ENCODE measurements at places on chromosomes 6 and 20.

DNA sequence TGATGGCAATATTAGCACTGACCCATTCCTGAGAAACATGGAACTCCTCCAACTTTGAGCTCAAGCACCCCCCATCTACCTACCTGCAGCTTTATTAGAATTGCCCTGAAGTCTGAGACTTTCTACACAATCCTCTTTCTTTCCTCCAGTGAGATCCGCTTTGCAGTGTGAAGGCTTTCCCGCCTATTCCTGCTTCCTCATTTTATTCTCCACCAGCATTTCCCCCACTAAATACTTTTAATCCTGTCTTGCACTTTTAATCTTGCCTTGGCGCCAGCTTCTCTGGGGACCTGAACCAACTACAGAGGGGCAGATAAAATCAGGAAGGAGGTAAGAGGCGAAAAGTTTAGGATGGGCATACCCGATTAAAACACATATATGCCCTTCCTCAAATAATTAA is 178.1 kb upstream of the PRDM1 start:
- no peak for DNase-seq

- no peak for DNase-seq
Measured at GRCh38 chr20:44692932-44693480, 22.2 kb upstream of the CCN5 start.

GRCh38 chr6:168367285-168367751 is 47.7 kb upstream of the DACT2 start:
- DNase-seq = no peak

GRCh38 chr6:168088161-168089053 is 9.4 kb upstream of the FRMD1 start:
- no peak for DNase-seq

GRCh38 chr6:30006170-30007131 is 54.6 kb upstream of the POLR1H start:
- DNase-seq = no peak

DNA sequence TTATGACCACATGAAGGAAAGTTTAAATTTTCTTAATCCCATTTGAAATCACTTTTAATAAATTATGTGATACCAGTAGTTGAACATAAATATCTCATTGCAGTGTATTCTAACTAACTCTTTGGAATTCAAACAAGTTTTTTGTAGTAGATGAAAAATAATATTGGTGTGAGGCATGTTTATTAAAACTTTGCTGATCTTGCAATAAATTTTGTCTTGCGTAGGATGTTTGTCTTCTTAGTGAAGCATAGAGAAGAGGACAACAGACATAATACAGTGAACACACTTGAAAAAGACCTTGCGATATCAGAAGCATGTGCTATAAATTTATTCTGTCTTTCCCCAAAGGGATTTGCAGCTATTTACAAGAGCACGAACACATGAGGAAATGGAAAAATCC is 140.7 kb downstream of the HTR1B start:
- DNase-seq = no peak

DNA sequence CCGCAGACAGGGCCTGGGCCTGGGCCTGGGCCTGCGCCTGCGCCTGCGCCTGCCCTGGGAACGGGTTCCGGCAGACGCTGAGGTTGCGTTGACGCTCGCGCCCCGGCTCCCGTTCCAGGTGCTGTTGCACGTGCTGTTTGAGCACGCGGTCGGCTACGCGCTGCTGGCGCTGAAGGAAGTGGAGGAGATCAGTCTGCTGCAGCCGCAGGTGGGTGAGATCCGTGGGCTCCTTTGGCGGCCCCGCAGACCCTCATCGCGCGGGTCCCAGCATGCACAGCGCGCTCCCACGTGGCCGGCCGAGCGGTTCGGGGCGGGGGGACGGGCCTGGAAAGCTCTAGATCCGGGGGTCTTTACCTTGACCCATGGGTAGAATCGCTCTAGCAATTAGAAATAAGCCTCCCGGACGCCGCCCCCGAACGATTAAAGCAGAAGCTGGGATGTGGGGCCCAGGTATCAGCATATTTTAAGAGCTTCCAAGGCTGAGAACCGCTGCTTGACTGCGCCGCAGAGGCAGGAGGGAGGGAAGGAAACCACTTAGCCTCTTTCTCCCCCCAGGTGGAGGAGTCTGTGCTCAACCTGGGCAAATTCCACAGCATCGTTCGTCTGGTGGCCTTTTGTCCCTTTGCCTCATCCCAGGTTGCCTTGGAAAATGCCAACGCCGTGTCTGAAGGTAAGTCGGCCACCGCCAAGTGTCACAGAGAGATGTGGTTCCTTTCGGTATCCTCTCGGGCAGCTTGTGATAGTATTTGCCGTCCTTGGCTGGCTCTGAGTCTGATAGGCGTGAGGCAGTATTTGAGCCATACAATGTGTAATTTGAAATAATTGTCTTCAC is 508 bp downstream of the NOP56 start:
- DNase-seq = peak; percentile 20

DNA sequence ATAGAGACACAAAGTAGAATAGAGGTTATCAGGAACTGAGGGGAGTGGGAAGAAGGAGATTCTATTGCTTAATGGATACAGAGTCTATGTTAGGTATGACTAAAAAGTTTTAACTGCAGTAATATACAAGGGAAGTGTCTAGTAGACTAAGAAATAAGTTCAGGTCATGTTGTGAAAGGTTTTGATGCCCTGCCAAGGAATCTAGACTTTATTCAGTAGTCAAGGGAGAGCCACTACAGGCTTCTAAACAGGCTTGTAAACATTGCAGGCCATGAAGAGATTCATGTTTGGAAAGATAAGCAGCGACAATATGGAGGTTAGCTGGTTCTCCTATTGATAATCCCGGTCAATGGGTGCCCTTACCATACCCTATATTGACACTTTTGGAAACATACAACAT is 352.8 kb upstream of the SOX4 start:
- DNase-seq = no peak

GRCh38 chr6:36805096-36805797 is 34.0 kb downstream of the CPNE5 start:
- no peak for DNase-seq

Data from stimulated activated CD8-positive, alpha-beta memory T cell treated with anti-CD3 and anti-CD28 coated beads, Interleukin-4, amount 100 ng/mL, for 4 hours (primary cell).